ENCODE measurements at places on chromosomes 4 and X. TPM values are rescaled to one million over a fixed set of nuclear protein-coding genes. Genes with fewer than 3 reads are reported as not detected.

The CCNQ gene
- 27.8 TPM for total RNA-seq

The CSAG1 gene
- not detected for total RNA-seq

The BRS3 gene
- not detected for total RNA-seq

The CXCL9 gene
- total RNA-seq: not detected

The CT45A1 gene
- total RNA-seq: not detected

The DKK2 gene
- total RNA-seq: 1.8 TPM

The NFXL1 gene
- total RNA-seq: 13.1 TPM

The P2RY4 gene
- total RNA-seq: 0.44 TPM

The C4orf51 gene
- total RNA-seq: not detected

The BTK gene
- 0.15 TPM for total RNA-seq

The SSX2 gene
- not detected for total RNA-seq

The FAM236A gene
- total RNA-seq: not detected

The CWH43 gene
- total RNA-seq: not detected

The CNGA1 gene
- not detected for total RNA-seq

The CHRDL1 gene
- total RNA-seq: 0.99 TPM

The CSAG3 gene
- not detected for total RNA-seq

The LPAR4 gene
- 0.58 TPM for total RNA-seq

The ETDA gene
- not detected for total RNA-seq

The CLOCK gene
- total RNA-seq: 19.1 TPM

The RBM3 gene
- 286 TPM for total RNA-seq

The GLOD5 gene
- total RNA-seq: not detected

The TEX13D gene
- total RNA-seq: not detected

The GPR34 gene
- not detected for total RNA-seq

The NKX3-2 gene
- total RNA-seq: 1.2 TPM

The GPR50 gene
- total RNA-seq: not detected

The PAK3 gene
- 1.2 TPM for total RNA-seq

The RIPPLY1 gene
- not detected for total RNA-seq

The RRH gene
- total RNA-seq: 0.17 TPM

The CPLX1 gene
- total RNA-seq: 0.17 TPM

The CTAG1A gene
- total RNA-seq: not detected

The ADAM29 gene
- total RNA-seq: not detected

The ATP1B4 gene
- not detected for total RNA-seq

The FAM184B gene
- not detected for total RNA-seq

The RHOXF1 gene
- not detected for total RNA-seq

The UGT2A1 gene
- total RNA-seq: not detected

The FAM199X gene
- 13.7 TPM for total RNA-seq
